ENCODE measurements at places on chromosomes 2 and 18.

- DNase-seq, result peak; percentile 46
These were observed 85.0 kb upstream of the FAM237A start for GRCh38 chr2:206557321-206557720.

GRCh38 chr2:218010140-218010983 is 7.6 kb upstream of the TNS1 start:
- DNase-seq, result peak; percentile 60

GRCh38 chr2:70440621-70441020 is 113.0 kb downstream of the TGFA start:
- no peak for DNase-seq

DNA sequence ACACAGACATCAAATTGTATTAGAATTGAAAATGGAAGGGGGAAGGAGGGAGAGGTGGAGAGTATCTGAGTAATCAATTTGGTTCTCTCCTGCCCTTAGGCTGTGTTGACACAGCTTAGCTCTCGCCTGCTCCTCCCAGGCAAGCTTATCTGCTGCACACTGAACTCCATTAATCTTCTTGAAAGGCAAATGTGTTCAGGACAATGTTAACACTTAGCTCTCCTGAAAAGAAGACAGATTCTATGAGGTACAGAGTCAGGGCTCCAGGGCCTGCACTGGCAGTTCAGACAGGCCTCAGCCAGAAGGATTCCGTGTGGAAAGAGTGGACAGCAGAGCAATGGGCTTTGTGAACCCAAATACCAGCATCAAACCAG is 430.0 kb upstream of the TNP1 start:
- DNase-seq, result peak; percentile 53

GRCh38 chr2:174836377-174836994 is 72.2 kb upstream of the CHRNA1 start:
- peak; percentile 98 for DNase-seq

- DNase-seq, result no peak
These were observed 268.2 kb downstream of the RPIA start for GRCh38 chr2:88959480-88960204.

- peak; percentile 27 for DNase-seq
These were observed 711 bp downstream of the SFXN5 start for GRCh38 chr2:73070643-73071359.

DNA sequence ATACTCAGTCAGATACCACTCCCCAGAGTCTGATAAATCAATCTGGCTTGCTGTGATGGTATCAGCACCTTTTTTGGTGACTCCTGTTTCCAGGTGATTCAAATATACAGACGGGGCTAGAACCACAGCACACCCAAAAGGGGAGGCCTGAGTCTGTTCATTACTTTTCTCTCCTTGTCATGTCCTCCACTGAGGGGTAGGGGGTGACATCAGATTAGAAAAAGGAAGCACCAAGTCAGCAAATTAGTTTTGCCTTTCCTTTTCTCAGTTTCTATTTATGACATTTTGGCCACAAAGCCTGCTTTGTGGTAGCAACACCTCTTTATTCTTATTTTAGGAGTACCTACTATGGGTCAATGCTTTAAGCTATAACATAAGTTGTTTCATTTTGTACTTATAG is 127.4 kb downstream of the CCDC102B start:
- DNase-seq, result peak; percentile 9

GRCh38 chr2:235238537-235238936 is 255.3 kb upstream of the AGAP1 start:
- peak; percentile 60 for DNase-seq

- DNase-seq, result no peak
These were observed 260.0 kb upstream of the SIX2 start for GRCh38 chr2:45269149-45269793.

DNA sequence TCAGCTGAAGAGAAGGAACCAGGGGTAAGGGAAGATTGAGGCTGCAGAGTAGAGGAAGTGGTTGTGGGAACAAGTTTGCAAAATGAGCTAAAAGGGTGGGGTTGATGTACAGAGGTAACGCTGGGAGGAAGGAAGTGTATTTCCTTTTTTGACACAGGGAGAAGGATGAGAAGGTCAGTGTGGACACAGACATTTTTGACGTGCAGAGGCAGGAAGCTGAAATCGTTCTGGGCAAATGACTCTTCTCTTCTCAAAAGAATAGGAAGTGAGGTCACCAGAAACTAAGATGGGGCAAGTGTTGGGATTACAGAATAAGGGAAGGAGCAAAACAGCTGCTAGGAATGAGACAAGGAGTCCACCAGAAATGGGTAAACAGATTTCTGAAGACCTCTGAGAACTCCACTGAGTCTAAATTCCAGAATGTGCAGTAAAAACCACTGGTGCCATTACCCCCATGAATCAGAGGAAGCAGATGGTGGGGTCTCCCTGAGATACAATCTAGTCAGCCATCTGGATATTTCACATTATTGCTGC is 20.0 kb upstream of the RNF149 start:
- DNase-seq, result peak; percentile 73

DNA sequence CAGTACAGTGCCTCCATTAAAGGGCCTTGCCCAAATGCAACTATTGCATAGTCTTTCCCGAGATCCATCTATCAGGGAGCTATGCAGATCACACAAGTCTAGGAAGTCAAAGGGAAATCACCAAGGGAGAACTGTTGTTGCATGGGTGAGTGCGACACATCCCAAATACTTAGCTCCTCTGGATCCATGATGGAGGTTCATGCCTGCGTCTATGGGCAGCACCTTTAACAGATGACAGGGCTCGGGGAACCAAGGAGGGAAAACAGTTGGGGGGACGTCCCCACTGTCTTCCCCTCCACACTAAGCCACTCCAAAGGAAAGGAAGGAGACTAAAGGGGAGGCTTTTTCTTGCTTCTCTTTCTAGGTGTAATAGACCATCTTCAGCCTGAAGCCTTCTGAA is 552.8 kb upstream of the PKDCC start:
- no peak for DNase-seq

DNA sequence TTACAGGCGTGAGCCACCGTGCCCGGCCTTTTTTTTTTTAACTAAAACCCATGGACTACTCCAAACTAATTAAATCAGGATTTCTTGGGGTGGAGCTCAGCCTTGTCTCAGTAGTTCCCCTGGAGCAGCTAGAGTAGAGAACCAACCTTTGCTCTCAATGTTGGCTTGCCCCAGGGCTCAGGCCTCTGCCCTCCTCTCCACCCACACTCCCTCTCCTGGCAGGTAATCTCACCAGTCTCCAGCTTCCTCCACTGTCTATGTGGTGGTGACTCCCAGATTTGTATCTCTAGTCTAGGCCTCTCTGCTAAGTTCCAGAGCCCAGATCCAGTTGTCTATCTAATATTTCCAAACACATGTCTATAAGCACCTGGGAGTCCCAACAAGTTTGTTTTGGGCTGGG is 9.6 kb upstream of the MTA3 start:
- no peak for DNase-seq

GRCh38 chr18:25067275-25068025 is 284.5 kb downstream of the ZNF521 start:
- DNase-seq, result no peak

- DNase-seq, result peak; percentile 48
These were observed 565.5 kb downstream of the CCDC85A start for GRCh38 chr2:56749152-56749752.

DNA sequence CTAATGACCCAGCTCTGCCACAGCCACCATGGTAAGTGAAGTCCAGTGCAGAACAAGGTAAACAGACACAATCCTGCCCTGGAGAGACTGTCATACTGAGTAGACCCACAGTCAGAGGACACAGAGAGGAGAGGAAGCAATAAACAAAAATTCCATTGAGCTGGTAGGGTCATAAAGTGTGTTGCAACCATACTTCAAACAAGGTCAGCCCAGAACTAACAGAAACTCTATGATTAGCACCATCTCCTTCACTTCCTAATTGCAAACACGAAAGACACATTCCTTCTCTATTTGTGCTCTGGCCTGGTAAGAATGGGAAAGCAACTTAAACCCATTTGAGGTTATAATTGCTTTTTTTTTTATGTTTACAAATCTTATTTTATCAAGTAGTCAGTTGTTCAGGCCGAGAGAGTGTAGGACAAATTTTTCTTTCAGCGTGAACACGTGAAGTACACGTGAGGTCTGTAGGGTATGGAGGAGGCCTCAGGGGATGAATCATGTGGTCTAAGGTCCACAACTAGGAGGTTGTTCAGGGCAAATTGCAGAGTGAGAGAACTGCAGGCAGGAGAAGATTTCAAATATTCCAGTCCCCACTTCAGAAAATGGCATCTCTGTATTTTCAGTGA is 71.4 kb upstream of the GLS start:
- peak; percentile 9 for DNase-seq

- DNase-seq, result peak; percentile 24
These were observed 200.7 kb upstream of the SMAD7 start for GRCh38 chr18:49151482-49151881.

DNA sequence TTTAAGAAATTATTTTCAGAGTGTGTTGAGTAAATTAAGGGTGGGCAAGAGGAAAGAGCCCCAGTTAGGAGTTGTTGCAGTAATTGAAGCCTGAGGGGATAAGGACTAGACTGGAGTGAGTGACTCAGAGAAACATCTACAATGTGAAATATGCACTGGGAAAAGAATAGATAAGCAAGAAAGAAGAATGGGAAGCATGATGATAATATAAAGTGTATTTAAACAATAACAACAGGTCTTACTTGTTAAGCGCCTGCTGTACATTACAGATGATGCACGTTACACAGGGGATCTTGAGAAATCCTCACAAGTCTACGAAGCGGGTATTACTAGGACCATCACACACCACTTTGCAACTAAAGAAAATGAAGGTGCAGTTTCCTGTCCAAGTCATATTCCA is 73.6 kb upstream of the STK17B start:
- no peak for DNase-seq

DNA sequence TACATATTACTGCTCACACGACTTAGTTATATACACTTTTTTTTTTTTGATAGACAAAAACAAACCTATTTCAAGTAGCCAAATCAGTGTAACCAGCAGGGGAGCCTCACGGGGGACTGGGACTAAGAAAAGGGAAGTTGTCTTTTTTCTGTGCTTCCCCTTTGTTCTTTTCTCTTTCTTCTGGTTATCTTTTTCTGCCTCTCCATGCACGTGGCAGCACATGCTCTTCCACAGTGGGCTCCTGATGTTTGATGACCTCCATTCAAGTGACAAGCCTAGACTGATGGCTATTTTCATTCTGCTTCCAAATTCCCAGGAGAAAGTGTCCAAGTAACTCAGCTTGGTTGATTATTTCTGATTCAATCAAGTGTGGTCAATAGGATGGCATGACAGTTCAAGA is 98.2 kb upstream of the STK39 start:
- DNase-seq, result no peak

- no peak for DNase-seq
These were observed 19.6 kb downstream of the SPATA3 start for GRCh38 chr2:231015478-231015877.

DNA sequence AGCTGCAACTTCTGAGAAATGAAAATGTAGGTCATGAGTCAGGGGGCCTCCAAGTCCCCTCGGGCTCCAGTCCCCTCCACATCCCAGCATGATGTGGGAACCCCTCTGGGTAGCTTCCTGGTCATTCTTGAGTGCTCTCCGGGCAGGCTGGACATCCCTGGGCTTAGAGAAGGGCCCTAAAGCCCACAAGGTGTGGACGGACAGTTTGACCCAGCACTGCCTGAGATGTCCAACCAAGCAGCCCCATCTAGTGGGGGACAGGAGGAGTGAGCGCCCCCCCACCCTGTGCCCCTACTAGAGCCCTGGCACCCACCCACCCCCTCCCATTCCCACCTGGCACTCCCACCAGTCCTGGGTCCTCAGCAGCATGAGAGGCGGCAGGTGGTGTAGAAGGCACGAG is 46.0 kb downstream of the CYP27C1 start:
- peak; percentile 45 for DNase-seq

DNA sequence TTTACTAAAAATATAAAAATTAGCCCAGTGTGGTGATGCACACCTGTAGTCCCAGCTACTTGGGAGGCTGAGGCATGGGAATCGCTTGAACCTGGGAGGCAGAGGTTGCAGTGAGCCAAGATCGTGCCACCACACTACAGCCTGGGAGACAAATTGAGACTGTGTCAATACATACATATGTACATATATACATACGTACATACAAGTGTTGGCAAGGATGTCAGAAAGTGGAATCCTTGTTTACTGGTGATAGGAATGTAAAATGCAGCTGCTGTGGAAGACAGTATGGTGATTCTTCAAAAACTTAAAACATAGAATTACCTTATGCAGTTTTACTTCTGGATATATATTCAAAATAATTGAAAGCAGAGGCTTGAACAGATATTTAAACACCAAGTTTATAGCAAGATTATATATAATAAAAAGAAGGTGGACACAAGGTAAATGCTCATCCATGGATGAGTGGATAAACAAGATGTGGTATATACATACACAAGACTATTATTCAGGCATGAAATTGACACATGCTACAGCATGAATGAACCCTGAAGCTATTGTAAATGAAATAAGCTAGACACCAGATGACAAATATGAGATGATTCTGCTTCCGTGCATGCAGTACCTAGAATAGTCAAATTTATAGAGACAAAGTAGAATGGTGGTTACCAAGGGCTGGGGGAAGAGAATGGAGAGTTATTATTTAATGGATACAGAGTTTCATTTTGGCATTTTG is 43.2 kb downstream of the CCDC138 start:
- DNase-seq, result no peak

DNA sequence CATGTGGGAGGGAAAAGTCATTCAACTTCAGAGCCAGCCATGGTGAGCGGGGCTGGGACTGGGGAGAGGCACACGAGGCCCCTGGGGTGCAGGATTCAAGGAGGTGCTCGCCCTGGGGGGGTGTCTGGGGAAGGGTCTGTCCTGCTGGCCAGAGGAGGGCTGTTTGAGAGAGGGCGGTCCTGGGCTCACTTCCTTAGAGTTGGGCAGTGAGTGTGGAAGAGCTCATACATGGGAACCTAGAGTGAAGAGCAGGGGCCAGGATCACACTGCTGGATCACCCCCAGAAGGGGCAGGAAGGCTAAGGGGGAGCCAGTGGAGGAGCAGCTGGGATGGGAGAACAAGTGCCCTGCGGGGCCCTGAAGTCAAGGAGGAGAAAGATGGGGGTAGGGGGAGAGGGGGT is 6.5 kb downstream of the SH3BP4 start:
- DNase-seq, result no peak

DNA sequence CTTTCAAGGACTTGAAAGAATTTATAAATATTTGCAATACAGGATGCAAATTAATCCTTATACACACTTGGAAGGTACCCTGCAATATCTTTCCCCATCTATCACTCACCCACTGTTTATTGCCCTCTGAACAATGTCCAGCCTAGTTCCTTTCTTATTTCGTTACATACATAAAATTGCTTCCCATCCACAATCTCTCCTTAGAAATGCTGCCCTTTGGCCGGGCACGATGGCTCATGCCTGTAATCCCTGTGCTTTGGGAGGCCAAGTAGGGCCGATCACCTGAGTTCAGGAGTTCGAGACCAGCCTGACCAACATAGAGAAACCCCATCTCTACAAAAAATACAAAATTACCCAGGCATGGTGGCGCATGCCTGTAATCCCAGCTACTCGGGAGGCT is 41.2 kb upstream of the ATP8B1 start:
- DNase-seq, result no peak

- no peak for DNase-seq
These were observed 6.5 kb downstream of the MFSD2B start for GRCh38 chr2:24016376-24016761.

All from fibroblast of skin of abdomen (primary cell).